Osteocyte (in vitro differentiated cells): ENCODE measurements at places on chromosomes 5 and 9.

- DNase-seq = no peak
Observed at GRCh38 chr9:128109050-128109709, 18.3 kb downstream of the PTGES2 start.

DNA sequence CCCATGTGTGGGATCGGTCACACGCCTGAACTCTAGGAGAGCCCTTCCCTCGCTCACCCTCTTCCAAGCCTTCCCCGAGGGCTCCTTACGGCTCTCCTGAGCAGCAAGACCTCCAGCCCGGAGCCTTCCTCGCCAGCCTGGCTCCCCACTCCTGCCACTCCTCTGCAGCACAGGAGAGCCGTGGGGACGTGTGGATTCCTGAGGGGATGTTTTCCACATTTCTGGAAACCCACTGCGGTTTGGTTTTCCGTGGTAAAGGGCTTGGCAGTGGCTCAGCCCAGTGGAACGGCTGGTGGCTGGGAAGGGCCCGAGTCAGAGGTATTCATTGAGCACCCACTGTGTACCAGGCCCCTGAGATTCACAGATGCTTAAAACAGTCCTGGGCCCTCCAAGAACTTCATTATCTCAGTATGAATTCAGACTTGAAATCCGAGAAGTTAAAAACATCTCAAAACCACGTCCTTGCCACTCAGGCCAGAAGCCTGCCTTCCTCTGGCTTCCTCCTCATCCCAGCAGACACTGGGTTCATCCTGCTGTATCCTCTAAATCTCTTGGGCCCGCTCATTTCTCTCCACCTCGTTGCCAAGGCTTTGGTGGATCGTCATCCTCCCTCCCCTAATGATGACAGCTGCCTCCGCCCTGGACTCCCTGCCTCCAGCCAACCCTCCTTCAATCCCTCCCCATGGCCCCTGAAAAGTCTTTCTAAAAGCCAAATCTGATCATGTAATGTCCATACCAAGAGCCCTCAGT lies 109.6 kb downstream of the FGF18 start:
- no peak for DNase-seq

GRCh38 chr5:93342563-93343061 lies 238.4 kb downstream of the NR2F1-AS1 start:
- DNase-seq = no peak

- no peak for DNase-seq
Observed at GRCh38 chr9:121349009-121349408, 21.0 kb downstream of the STOM start.

DNA sequence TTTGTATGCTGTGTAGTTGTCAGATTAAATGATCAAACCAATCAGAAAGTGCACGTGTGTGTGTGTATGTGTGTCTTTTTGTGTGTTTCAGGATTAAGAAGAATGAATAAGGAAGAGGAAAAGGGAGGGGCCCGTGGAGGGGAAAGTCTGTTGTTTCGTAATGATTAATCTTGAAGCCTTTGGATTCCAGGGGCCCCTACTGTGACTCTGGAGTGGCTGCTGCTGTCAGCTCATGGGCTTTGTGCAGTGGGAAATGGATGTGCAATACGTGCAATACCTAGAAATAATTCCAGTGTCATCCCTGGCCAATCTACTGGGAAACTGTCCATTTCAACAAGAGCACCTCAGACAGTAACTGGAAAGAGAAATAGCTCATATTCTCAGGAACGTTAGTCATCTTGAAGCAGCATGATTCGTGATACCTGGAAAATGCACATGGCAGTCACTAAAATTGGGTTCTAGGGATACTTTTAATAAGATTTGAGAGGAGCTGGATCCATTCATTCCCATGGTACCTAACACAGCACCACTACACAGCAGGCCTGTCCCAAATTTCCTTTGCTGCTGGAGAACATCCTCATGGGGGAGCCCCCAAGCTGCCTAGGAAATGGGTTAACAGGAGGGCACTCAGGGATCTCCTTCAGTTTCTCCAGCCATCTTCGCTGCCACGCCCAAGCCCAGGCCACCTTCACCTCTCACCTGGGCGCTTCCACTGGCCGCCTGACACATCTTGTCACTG lies 186.3 kb downstream of the NR3C1 start:
- no peak for DNase-seq

DNA sequence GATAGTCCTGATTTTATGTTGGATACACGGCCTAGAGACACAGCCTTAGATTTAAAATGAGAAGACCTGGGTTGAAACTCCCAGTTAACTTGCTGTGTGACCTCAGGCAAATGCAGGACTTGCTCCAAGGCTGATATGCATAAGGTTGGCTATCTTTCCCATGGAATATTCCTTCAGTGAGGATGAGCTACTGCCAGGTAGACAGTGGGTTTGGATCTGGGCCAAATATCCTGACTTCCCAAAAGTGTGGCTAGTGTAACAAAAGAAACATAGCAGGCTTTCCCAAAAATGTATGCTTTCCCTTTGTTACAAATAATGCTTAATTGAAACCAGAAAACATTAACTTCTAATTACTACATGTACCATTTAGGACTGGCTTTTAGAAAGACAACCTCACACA lies 697 bp upstream of the XPA start:
- no peak for DNase-seq

DNA sequence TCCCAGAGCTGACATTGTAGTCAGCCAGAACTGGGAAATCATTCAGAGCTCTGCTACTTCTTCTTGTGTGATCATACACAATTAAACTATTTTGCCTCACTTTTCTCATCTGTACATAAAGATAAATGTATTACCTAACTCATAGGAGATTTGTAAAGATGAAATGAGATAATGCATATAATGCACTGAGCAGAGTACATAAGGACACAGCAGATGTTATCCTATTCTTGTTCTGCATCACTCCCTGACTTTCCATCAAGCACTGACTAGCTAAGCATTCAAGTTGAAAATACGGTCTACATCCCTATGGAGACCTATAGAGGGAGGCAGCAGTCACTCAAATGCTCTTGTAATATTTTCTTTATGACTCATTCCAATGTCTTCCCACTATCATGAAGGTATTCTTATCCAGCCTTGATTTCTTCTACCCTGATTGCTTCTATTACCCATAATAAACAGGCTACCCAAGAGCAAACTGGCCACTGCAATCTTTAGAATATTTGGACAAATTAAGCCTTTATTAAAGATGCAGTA lies 16.3 kb upstream of the PRR16 start:
- no peak for DNase-seq

- DNase-seq = no peak
Observed at GRCh38 chr5:73218552-73219171, 45.7 kb downstream of the TMEM174 start.

GRCh38 chr9:130609163-130609562 lies 29.8 kb downstream of the FUBP3 start:
- DNase-seq = no peak

GRCh38 chr9:20570756-20571155 lies 51.5 kb downstream of the MLLT3 start:
- no peak for DNase-seq

- DNase-seq = no peak
Observed at GRCh38 chr9:4514252-4515128, 24.2 kb downstream of the SLC1A1 start.

GRCh38 chr5:74579215-74579614 lies 61.3 kb downstream of the ENC1 start:
- no peak for DNase-seq

DNA sequence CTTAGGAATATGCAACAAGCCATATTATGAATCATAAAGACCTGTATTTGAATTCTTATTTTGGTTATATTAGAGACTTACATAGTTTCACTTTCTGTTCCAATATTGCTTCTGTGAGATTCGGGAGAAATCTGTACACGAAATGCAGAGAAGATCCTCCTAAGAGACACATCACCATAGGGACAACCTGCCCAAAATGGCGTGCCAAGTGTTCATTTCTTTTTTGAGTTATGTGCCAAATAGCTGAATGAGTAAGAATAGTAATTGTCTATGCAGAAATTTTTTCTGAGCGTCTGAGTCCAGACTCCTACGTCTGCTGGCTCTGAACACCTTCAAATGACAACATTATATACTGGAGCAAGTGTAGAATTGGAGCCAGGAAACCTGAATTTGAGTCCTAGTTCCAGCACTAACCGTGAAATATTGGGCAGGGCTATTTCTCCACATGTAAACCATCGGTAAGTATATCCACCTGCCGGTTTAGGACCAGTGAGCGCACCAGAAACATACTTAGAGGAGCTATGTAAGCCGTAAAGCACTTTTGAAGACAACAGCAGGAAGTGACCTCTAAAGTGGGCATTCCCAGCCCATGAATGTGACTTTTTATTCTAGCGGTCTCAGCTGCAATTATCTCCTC lies 163.9 kb upstream of the DMRT1 start:
- no peak for DNase-seq

DNA sequence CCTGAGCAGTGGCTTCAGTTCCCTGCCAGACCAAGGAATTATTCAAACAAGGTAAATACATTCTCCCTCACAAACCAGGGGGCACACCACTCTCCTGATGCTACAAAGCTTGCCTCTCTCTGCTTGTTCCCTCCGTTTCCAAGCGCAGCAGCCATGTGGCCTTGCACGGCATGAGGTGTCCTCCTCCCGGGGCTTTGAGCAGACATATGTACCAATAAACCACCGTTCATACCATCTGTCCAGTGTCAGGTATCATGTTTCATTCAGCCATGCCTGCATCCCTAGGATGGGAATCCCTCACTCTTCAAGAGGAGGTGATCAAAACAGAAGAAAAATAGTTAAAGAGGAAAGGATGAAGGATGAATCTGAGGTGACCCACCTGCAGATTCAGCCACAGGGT lies 282.7 kb downstream of the ENC1 start:
- peak; percentile 69 for DNase-seq

GRCh38 chr5:143696921-143697320 lies 115.0 kb upstream of the HMHB1 start:
- DNase-seq = no peak

- no peak for DNase-seq
Observed at GRCh38 chr9:70576116-70576515, 161.7 kb upstream of the KLF9 start.

DNA sequence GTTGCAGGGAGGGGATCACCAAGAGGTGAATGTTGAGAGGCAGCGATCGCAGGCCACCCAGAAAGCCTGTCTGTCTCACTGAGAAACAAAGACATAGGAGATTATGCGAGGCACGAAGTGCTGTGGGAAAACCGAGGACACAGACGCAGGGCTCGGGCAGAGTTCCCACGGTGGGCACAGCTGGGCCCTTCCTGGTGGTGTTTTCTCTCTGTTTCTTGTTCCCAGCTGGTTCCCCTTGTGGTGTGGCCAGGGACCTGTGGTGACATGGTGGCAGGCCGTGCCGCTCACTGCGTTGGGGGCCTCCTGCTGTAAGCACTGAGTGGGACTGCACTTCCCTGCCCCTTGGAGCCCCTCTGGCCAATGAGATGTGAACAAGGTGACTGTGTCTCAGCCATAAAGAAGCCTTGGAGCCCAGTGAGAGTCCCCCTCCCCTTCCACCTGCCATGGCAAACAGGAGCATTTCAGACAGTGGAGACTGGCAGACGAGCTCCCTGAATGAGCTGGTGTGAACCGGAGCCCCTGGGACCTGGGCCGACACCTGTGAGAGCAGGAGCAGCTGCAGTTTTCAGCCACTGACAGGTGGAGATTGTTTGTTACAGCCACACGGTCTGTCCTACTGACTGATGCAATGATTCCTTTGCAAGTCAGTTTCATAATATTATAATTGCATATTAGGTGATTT lies 13.2 kb upstream of the IRX4 start:
- DNase-seq = no peak

- no peak for DNase-seq
Observed at GRCh38 chr9:131715906-131716305, 24.0 kb downstream of the RAPGEF1 start.

DNA sequence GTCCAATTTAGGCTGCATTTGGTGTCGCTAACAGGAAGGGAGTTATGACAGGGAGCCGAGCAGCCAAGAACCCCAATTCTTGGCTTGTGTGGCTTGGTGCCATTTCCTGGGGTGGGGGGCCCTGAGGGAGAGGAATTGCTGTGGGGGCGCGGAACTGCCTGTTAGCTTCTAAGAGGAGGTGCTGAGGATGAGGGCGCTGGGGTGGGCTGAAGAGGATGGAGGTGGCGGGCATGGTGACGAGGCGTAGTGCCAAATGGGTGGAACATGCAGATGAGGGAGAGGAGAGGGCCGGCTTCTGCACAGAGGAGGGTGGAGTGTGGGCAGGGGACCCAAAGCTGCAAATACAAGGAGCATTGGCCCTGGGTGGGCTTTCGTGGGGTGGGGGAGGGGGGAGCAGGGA lies 27.9 kb downstream of the IER5L start:
- no peak for DNase-seq

GRCh38 chr5:89901346-89901745 lies 508.2 kb downstream of the CETN3 start:
- DNase-seq = no peak

DNA sequence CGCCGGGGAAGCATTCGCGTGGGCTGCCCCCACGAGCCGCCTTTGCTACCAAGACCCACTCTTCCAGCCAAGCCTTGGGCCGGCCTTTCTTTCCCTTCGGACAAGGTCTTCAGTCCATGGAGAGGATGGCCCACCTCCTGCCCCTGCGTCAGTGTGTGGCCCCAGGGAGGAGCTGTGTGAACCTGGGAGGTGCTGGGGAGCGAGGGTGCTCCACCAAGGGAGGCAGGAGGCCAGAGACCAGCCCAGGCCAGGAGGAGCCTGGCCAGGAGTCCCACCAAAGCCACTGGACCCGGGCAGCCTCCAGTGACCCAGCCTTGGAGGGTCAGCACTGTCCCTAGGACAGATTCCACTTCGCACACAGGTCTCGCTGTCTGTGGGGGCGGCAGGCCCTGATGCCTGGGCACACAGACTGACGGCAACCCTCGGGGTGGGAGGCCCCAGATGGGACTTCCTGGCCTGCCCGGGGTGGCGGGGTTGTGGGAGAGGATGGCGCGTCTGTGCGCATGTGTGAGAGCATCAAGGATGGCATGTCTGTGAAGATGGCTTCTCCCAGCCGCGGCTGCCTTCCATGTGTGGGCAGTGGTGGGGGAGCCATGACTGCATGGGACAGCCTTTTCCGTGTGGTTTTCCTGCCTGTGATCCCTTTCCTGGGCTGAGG lies 113.3 kb upstream of the LPCAT1 start:
- no peak for DNase-seq

DNA sequence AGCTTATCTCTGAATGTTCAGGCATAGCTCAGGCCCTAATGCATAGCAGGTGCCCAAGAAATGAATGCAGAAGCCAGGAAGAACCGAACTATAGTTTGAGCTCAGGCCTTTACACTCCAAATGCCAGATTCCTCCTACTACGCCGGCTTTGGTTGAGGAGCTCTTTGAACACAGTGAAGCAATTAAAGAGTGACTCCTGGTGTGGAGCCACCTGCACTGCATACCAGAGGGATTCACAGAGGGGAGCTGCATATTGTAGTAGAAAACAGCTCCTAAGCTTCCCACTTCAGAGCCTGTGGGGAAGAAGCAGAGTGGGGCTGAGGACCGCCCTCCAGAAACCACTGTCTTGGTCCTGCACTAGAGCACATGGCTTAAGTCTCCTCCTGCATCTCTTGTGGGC lies 14.5 kb upstream of the KCNMB1 start:
- no peak for DNase-seq
